NCI-H345 (cell line): ENCODE measurements at places on chromosomes 6 and 20.

- DNase-seq = no peak
Observed at GRCh38 chr6:22596011-22596410, 26.6 kb downstream of the HDGFL1 start.

GRCh38 chr20:47360297-47361056 is 4.0 kb upstream of the ZMYND8 start:
- DNase-seq = peak; percentile 91

DNA sequence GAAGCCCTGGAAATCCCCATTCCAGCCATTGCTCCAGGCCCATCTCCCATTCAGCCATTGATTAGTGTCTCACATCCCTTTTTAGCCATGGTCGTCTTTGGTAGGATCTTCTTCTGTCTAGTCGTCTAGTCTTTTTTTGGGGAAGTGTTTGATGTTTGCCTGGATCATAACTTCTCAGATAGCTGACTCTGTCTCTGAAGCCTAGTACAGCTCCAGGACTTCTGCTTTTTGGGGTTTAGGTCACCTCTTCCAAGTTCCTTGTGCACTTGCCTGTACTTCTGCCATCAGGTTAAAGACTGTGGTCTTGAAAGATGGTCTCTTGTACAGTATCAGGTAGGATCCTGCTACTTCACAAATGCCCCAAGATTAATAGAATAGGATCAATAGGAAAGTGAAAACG is 553.5 kb downstream of the PKHD1 start:
- no peak for DNase-seq

DNA sequence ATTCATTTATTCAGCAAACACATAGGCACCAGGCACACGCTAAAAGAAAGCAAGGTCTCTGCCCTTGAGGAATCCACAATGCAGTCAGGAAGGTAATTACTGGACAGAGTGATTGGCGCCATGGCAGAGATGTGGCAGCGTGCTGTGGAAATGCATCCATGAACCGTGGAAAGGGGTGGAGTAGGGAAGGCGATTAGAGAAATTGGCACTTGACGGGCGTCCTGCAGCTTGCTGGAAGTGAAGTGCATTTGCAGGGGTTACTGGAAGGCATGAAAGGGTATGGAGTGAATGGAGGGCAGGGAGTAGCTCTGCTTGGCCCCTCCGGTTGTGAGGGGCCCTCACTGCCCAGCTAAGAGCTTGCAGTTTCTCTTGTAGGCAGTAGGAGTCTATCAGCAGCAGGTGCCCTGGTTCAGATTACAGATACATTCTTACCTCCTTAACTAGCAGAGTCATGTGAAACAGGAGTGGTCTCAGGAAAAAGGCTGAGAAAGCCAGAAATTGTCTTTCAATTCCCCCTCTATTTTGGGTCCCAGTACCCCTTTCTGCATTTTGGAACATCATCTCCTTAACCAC is 122.5 kb upstream of the TIAM2 start:
- peak; percentile 7 for DNase-seq

DNA sequence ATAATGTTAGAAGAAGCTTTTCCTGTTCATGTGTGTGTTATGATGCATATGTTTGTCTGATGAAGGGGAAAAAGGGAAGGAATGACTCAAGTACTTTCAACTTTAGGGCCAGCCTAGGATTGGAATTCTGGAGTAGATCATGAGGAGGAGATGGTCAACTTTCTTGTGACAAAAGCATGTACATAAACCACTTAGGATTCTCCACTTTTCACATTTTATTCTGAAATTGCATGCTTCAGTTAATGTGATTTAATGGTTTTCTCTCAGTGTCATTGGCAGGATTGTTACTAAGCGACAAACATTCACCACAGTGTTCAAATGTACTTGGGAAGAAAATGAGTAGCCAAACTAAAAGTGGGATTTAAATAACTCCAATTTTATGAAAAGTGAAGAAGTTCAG is 80.1 kb downstream of the UTRN start:
- DNase-seq = no peak
